NCI-H1092 (cell line): ENCODE measurements at places on chromosomes 1 and 21.

DNA sequence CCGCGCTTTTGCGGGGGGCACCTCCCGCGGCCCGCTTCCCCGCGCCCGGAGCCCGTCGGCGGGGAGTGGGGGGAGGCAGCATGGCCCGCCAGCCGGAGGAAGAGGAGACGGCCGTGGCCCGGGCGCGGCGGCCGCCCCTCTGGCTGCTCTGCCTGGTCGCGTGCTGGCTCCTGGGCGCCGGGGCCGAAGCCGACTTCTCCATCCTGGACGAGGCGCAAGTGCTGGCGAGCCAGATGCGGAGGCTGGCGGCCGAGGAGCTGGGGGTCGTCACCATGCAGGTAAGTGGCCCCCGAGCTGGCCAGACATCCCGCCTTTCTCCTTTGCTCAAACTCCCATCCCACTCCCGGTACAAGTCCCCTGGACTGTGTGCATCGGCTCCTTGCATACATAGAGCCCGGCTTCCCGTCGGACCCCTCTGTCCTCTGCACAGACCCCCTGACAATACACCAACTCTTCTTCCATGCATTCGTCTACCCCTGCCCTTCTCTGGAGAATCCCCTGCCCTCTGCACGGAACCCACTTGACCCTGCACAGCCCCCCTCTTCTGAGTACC is 812 bp downstream of the CACHD1 start:
- no peak for DNase-seq

GRCh38 chr1:8004803-8005573 is 21.1 kb downstream of the ERRFI1 start:
- no peak for DNase-seq

- DNase-seq, result peak; percentile 49
Measured at GRCh38 chr1:54273092-54273794, 73.3 kb downstream of the MRPL37 start.

DNA sequence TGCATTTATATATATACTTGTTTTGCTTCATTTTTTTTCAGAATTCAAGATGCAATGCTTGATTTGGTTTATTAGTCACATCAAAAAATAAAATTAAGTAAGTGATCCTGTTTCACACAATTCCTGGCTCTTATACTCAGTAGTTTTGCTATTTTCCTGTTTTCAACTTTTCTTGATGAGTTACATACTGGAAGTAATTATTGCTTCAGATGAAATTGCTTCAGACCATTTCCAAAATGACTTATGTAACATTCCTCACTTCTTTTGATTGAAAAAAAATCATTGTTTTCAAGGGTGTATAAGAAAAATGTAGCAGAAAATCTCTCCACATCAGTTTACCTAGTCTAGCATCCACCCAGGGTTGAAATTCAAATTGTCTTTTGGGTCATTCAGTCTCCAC is 65.0 kb downstream of the RGS2 start:
- no peak for DNase-seq

GRCh38 chr21:17128132-17128531 is 384.7 kb upstream of the CXADR start:
- no peak for DNase-seq
